ENCODE measurements at places on chromosomes 2 and 18.

GRCh38 chr18:57733861-57734260 lies 69.3 kb downstream of the ATP8B1 start:
- DNase-seq = no peak

- peak; percentile 32 for DNase-seq
These were observed 289.8 kb upstream of the SPRED2 start for GRCh38 chr2:65722028-65722778.

GRCh38 chr18:46759890-46760289 lies 3.0 kb upstream of the ST8SIA5 start:
- DNase-seq = no peak

DNA sequence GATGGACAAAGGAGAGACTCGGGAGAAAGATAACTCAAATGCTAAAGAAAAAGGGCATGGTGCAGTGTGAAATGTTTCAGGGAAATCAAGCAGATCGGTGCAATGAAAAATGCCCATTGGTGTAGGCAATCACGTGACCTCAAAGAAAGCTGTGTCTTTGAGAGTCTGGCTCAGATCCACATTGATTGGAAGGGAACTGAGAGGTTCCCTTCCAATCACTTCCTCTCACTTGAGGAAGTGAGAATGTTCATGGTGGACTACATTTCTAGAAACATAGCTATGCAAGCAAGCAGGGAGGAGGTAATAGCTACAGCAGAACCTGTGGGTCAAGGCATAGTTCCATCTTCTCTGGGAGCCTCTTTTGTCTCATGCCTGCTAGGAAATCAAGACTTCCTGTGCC lies 187.4 kb downstream of the LPIN1 start:
- DNase-seq = no peak

DNA sequence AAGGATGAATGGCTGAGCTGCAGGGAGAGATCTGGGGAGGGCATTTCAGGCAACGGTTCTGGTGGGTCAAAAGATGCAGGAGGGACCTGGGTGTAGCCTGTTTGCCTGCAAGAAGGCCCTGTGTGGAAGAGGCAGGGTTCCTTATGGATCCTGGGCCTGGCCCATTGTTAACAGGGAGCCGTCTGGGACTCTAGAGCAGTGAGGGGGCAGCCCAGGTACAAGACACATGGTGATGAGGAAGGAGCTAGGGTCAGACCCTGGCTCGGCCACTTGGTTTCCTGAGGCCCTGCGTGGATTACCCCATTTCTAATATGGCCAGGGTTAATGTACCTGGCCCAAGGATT lies 124.9 kb downstream of the GLI2 start:
- DNase-seq = peak; percentile 0

DNA sequence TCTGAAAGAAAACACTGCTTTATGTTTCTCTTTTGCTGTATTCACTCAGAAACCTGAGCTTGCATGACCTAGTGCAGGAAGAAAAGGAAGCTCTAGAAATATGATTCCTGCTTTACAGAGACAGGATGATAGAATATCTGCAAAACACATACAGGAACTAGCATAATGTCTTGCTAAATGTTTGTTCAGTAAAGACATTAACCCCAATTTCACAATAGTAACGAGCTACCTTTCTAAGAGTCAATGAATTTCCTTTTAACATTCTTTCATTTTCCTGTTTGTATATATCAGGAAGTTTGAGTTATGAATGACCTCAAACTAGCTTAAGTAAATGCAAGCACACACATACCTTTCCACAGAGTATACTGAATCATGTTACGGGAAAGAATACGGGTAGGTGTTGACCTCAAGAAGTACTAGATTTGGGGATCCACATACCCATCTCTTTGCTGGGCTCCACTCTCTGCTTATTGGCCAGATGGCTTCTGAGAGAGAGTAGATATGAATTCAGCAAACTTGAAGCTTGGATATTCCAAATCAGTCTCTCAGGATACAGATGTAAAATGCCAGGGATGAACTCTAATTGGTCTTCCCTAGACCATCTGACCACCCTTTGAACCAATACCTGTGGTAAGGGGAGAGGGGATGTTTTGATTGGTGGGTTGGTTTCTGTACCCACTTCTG lies 18.2 kb upstream of the ACSL3 start:
- DNase-seq = no peak

Measured in glutamatergic neuron (in vitro differentiated cells).